ENCODE measurements at places on chromosomes 4 and X.

DNA sequence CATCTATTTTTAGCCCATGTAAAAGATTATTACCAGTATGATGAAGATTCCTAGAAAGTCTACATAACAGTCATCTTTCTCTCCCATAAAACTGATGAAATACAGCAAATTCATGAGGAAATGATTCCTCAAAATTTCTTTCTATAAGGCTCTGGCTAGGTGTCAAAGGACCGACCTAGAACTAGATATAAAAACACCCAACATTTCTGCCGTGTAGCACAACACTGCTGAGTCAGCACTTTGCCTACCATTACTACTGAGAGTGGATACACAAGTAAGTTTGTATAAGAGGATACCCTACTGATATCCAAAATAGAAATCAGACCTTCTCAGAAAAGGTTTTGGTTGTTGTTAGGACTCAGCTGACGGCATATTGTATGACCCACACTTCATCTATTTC, 24.7 kb downstream of the TMEM47 start:
- no peak for DNase-seq

- peak; percentile 57 for DNase-seq
These were observed 107.9 kb downstream of the PSAPL1 start for GRCh38 chr4:7326693-7327340.

DNA sequence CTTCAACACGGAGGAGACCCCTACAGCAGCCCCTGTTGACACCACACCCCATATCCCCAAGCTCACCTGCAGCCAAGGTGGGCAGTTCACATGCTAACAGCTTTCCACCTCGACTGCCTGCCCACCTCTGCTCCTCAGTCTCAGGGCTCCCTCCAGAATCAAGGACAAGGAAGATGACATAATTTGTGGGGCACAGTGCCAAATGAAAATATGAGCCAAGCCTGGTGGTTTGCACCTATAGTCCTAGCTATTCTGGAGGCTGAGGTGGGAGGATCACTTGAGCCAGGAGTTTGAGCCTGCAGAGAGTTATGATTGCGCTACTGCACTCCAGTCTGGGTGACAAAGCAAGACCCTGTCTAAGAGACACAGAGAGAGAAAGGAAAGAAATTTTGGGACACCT, 516.3 kb downstream of the BCOR start:
- DNase-seq: no peak

GRCh38 chr4:116122124-116122523, 963.3 kb downstream of the TRAM1L1 start:
- DNase-seq: no peak

DNA sequence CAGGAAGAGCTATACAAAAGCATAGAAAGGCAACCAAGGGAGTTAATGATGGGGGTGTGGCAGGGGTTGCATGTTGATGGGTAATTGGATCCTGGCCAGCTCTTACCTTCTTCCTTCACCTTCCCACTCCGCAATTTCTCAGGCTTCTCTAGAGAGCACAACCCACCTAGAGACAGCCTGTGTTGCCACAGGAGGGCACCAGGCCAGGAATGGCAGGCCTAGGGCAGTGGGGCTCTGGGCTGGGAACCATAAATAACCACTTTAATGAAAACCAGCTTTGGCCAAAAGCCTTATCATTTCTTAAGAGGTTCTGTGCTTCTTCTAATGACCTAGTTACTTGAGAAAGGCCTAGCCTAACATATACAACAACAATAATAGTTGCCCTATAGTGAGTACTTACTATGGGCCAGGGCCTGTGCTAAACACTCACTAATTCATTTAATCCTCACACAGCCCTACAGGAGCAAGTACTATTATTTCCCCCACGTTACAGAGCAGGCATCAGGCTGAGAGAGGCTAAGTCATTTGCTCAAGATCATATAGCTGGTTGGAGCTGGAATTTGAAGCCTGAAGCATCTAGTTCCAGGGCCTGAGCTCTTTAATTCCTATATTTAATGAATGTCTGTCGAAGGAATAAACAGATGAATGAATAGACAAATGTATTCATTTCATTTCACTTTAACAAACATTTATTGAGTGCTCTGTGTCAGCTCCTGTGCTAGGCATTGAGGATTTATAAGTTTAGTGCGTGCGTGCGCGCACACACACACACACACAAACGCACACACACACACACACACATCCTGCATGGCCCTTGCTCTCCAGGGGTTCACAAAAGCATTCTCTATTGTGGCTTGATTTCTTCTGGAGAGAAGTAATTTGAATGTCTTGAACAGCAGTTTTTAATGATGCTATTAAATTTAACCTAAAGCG, 66.8 kb downstream of the RTL9 start:
- no peak for DNase-seq
